ENCODE measurements at places on chromosomes 4 and X.

DNA sequence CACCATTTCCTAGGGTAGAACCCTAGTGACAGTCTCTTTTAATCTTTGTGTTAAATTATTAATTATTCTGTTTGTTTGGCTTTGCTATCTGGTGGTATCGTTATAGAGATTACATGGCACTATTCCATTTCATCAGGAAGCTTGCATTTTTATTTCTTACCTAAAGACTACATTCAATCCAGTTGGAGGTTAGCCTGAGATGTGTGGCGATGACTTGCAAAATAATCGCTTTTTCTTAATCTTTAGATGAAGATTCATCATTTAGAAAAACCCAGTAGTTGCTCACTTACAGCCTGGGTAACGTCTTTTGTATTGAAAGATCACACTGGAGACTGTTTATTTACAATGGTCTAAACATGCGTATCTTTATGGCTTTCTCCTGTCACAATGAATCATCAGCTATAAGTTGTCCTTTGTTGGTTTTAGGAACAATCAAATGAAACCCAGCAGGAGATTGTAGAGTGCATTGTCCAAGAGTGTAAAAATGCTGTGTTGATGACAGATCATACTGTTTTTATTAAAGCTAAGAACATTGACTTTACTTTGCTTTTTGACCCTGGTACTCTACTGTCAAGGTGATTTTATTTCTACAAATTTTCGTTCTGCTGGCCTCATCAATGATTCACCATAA, 281.7 kb upstream of the PITX2 start:
- DNase-seq, result no peak

- no peak for DNase-seq
These were observed 154.0 kb downstream of the EVC2 start for GRCh38 chr4:5554376-5554775.

GRCh38 chr4:190020790-190021717, 6.0 kb downstream of the FRG2 start:
- DNase-seq, result peak; percentile 81

DNA sequence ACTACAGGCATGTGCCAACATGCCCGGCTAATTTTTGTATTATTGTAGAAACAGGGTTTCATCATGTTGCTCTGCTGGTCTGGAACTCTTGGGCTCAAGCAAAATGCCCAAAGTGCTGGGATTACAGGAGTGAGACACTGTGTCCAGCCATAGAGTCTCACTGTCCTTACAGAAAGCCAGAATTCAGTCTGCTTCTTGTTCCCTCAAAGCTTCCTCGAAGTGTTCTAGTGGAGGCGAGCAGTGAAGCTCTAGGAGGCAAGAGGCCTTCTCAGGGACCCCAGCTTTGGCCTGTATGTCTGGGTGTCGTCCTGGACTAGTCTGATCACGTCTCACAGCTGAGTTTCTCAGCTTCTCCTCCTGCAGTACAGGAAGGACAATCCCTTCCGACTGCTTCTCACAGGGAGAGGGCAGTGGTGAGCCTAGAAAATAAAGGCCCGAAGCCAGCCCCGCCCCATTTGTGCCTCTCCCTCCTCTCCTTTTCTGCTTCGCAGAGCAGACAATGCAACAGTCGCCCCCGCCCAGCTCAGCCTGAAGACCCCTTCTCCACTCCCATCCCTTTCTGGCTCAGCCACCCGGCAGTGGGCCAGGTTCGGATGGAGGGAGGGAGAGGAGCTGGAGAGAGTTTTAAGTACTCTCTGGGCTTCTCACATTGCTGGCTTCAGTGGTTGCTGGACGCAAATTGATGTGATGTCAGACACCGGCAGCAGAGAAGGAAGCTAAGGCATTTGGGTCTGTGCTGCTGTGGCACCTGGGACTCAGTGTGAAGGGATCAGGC, 11.1 kb upstream of the FAM3A start:
- DNase-seq, result peak; percentile 79

- DNase-seq, result no peak
These were observed 98.1 kb downstream of the ADGRL3 start for GRCh38 chr4:61298178-61298740.

DNA sequence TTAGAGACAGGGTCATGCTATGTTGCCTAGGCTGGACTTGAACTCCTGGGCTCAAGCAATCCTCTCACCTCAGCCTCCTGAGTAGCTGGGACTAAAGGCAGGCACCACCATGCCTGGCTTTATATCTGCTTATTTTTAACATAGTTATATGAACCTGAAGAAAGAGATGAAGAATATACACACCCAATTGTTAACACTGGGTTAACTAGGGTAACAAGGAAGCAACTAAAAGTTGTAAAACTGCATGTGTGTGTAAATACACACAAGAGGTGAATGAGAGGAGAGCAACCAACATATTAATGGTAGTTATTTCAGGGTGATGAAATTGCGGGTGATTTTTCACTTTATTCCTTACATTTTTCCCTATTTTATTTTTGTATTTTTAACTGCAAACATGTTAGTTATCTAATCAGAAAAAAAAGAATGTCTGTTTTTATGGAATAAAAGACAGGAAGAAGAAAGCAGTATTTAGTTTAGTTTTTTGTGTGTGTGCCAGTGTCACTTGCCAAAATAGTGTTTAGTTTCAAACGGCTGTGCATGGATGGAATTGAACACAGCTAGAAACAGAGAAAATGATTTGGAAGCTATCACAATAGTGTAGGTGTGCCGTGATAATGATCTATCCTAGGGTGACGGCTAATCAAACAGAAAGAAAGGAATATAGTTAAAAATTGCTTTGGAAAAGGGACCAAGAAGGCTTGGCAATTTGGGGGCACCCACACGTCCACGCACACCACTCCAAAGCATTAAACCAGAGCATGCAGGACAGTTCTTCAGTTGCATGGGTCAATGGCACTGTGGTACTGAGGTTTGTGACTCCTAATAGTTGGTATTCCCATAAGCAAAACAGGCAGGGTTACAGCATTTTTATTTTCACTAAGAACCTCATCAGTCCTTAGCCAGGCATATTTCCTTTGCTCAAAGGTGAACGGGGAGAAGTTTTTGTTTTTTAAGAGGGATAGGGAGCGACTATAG, 89.1 kb upstream of the KLHL13 start:
- DNase-seq, result no peak

GRCh38 chrX:38578167-38578566, 16.8 kb downstream of the TSPAN7 start:
- DNase-seq, result no peak

DNA sequence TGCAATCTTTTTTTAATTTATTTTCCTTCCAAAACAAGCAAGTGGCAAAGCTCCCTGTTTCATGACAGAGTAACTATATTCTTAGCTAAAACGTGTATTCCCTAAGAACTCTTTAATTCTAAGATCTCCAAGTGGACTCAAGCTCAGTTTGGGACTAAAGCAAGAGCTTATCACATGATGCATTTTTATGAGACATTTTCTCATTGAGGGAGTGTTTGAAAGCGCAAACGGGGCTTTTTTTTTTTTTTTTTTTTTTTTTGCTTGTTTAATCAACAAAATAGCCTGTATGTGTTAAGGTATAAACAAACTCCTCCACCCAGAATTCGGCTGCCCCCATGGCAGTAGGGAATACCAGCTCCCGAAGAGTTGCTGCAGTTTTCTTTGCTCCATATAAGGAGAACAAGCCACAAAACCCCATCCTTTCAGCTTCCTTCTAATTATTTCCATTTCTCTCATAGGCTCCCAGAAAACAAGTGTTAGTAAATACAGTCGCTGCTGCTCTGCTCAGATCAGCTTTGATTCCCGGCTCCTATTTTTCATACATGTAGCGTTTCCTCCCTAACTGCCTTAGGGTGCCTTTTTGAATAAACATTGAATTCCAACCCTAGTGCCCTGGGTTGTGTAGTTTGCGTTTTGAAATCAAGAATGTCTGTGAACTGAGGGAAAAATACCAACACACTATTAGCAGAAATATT, 669 bp upstream of the PPARGC1A start:
- no peak for DNase-seq

- no peak for DNase-seq
These were observed 417.8 kb upstream of the LCORL start for GRCh38 chr4:18439311-18439710.

- no peak for DNase-seq
These were observed 51.6 kb upstream of the HTR2C start for GRCh38 chrX:114532111-114532805.

DNA sequence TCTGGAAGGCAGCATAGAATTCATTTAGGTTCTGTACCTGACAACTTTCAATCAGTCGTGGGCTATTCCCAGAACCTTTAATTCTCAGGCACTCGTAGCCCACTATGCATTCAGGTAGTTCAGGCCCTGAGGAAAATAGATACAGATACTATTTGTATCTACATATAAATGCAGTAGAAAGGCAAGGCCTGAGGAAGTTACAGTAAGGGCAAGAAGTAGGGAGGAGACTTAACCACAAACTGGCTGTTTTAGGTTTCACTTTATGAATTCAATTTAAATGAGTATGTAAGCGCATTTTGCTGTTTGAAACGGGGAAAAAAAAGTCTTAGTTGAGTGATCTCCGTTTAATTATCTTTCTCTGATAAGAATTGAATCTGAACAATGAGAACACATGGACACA, 529.4 kb upstream of the ATOH1 start:
- DNase-seq, result peak; percentile 4

- DNase-seq, result no peak
These were observed 74.9 kb downstream of the MAB21L2 start for GRCh38 chr4:150656891-150657290.

- peak; percentile 39 for DNase-seq
These were observed 63.3 kb downstream of the AFAP1 start for GRCh38 chr4:7876201-7876875.

DNA sequence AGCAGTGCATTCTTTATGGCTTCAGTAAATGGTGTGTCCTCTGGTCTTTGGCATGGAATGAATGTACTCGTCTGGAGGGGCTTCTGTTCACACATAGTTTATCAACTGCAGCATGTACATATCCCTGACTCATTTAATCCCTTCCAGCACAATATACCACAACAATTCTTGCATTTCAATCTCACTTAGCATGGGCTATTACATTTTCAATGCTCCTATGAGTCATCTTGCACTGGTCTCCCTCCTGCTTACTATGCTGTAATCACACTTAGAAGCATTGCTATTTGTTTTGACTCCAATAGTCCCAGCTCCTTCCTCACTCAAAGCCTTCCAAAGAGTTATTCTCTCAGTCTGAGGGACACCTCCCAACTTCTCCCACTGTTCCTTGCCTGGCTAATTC, 180.9 kb upstream of the NUDT10 start:
- no peak for DNase-seq

DNA sequence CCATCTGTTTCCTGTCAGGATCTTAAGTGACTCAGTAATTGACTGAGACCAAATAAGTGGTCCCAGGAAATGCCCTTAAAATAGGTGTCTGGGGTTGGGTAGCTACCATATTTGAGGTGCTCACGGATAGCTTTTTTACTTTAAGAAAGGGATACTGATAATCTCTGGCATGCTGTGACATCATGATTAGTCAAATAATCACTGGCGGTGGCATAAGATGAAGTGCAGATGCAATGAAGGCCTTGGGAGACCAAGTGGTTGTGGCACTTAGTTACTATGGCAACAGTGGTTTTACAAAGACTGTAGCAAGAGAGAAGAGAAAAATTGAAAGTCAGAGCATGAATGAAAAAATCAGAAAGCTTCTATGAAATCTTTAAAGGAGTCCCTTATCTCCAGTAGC, 114.5 kb upstream of the SLIT2 start:
- DNase-seq, result peak; percentile 93

DNA sequence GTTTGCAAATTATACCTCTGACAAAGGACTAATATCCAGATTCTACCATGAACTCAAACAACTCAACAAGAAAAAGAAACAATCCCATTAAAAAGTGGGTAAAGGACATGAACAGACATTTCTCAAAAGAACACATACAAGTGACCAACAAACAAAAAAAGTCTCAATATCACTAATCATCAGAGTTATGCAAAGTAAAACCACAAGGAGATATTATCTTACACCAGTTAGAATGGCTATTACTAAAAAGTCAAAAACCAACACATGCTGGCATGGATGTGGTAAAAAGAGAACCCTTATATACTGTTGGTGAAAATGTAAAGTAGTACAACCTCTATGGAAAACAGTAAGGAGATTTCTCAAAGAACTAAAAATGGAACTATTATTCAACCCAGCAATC, 234.4 kb downstream of the NKX6-1 start:
- DNase-seq, result no peak

GRCh38 chr4:137711502-137711901, 179.2 kb upstream of the PCDH18 start:
- DNase-seq, result no peak

- peak; percentile 43 for DNase-seq
These were observed 155.8 kb downstream of the ANTXR2 start for GRCh38 chr4:79917246-79917645.

All from SK-N-DZ (cell line).